ENCODE measurements at places on chromosomes 4 and X. TPM values are rescaled to one million over a fixed set of nuclear protein-coding genes. Genes with fewer than 3 reads are reported as not detected.

SSX4B gene
- total RNA-seq: not detected

LUZP4 gene
- total RNA-seq: not detected

NHSL2 gene
- 3.1 TPM for total RNA-seq

TKTL1 gene
- 7.7 TPM for total RNA-seq

CCSER1 gene
- 15.8 TPM for total RNA-seq

ARSJ gene
- 1.7 TPM for total RNA-seq

OPN1LW gene
- not detected for total RNA-seq

CRMP1 gene
- total RNA-seq: 2.4 TPM

DNA sequence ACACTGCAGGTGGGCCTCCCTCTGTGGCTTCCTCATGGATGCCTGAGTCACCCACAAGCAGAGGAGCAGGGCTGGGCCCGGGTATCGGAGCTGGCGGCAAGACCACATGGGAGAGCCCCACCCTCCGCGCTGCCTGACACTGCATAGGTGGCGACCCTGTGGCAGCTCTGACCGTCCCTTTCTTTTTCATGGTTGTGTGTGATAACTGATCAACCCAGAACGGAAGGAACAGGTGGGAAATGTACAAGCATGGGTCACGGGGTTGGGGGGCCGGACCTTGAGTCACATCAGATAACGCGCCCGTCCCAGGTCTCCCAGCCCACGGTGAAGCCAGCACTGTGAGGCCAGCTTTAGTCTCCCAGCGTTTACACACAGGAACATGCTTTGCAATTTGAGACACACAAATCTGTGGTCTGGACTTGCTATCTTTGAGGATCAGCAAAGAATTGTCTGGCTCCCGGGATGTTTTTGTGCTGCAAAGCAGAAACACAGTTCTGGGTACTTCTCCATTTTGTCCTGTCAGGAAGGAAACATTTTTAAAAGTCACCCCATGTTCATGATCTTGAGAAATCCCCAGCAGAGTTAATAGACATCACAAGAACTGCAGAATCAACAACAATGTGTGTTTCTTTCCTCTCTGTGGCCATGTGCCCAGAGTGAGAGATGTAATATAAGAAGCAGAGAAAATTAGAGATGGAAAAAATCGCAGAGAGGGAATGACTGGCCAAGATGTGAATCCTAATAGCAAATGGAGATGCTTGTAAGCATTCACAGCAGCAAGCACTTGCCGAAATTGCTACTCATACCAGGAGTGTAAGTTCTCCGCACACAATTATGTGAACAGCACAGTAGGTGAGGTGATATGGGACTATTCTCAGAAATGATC lies 70.1 kb upstream of the CBR4 start:
- peak; percentile 63 for DNase-seq

DNA sequence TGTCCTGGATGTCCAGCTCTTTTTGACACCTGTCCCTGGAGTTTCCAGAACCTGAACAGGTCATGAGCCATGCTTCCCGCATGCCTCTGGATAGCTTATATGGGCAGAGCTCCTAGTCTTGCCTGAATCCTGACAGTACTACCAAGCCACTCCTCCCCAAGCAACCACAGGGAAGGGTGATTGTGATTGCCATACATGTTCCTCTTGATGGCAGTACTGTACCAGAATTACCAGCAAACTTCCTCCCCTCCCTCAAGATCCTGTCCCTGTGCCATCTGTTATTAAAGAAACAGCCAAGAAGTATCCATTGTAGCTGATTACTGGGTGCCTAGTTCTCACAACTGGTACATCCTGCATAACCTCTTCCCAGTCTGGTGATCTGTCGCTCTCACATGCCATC lies 264.3 kb upstream of the AGTR2 start:
- DNase-seq: no peak

GRCh38 chr4:136088211-136088867 lies 1444.0 kb downstream of the PCDH18 start:
- DNase-seq: no peak

- no peak for DNase-seq
Observed at GRCh38 chrX:153851981-153852380, 21.6 kb upstream of the PDZD4 start.

DNA sequence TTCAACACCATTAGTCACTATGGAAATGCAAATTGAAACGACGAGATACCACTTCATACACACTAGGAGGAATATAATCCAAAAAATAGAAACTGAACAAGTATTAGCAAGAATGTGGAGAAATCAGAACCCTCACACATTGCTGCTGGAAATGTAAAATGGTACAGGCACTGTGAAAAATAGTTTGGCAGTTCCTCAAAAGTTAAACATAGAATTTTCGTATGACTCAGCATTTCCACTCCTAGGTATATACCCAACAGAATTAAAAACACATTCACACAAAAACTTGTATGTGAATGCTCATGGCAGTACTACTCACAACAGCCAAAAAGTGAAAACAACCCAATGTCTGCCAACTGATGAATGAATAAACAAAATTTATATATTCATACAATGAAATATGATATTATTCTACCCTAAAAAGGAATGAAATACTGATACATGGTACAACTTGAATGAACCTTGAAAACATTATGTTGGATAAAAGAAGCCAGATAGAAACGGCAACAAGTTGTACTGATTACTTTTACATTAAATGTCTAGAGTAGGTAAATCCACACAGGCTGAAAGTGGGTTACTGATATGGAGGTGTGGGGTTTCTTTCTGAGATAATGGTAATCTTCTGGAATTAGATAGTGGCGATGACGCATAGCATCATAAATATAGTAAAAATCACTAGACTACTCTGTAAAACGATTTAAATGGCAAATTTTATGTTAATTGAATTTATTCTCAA lies 22.3 kb downstream of the TEC start:
- DNase-seq: no peak

DNA sequence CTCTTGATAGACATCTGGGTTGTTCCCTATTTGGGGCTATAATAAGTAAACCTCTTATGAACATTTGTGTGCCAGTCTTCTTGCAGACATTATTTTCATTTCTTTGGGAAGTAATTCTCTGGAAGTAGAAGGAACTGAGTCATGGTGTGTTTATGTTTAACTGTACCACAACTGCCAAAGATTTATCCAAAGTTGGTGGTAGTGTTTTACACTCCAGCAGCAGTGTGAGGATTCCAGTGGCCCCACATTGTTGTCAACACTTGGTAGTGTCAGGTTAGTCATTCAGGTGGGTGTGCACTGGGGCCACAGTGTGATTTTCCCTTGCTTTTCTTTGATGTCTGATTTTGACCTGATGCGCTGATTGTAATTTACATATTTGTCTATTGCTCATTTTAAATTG lies 5.0 kb upstream of the UVSSA start:
- no peak for DNase-seq

DNA sequence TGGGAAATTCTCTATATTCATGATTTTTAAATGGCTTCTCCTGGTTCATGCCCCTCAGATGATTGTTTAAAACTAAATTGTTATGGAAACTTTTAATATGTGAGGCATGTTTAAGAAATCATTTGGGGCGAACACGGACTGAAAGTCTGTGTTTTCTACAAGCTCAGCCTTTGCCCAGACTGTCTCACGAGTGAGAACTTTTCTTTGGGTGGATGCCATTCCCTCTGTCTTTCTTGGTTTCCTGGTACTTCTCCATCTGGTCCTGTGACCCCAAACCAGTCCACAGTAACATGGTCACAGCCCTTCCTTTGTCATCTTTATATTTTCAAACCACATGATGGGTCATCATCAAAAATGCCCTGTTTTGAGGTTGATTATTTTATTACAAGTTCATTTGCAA lies 186.6 kb upstream of the GNPDA2 start:
- no peak for DNase-seq

GRCh38 chr4:55458164-55458563 lies 62.4 kb downstream of the TMEM165 start:
- DNase-seq: no peak

- DNase-seq: peak; percentile 81
Observed at GRCh38 chr4:151865312-151865711, 104.5 kb upstream of the GATB start.

DNA sequence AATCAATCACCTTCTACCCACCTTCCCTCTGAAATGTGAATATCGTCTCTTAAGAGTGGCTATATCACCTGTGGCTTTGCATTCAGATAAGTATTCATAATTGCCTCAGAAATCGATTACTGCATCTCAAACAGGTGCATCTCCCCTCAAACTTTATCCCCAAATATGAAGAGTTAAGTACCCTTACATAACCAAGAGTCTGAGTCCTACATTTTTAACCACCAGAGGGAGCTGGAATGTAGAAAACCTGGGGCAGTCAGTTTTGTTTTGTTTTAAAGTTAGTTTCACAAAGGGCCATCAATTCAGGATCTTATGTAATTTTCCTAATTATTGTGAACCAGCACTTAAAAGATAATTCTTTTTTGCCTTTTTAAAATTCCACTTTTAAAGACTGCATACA lies 5.7 kb downstream of the TCEANC start:
- no peak for DNase-seq
